Skeletal muscle cell (primary cell): ENCODE measurements at places on chromosomes 11 and 22.

DNA sequence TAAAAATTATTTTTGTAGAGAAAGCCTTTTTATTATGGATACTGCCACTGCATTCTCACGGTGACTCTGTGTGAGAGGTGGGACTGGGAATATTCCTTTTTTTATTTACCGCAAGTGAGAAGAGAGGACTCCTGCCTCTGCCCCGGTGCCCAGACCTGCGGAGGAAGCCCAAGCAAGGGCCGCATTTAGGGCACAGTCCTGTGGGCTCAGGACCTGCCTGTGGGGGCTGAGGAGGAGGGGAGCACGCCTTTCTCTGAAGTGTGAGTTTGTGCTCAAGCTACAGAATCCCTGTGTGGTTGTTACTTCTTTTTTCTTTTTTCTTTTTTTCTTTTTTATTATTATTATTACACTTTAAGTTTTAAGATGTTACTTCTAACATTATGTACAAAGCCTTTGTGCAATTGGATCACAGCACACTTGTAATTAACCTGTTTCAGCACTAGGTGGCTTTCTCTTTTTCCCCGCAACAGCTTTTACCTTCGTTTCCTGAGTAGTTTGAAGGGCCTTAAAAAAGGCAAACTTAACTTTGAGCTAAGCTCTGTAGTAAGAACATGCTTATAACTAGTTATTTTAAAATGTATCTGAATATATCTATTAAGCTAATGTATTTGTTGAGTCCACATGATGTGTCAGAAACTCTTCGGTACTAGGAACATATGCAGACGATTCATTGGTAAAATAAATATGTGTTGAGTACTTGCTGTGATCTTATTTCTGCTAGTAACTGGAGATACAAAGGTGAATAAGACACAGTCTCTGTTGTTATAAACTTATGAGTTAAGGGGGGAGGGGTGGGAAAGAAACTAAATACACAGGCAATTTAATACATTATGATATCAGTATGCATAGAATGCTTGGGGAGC lies 18.3 kb downstream of the AMOTL1 start:
- DNase-seq, result no peak

- DNase-seq, result no peak
Observed at GRCh38 chr11:117910941-117911655, 18.1 kb downstream of the TMPRSS13 start.

GRCh38 chr11:31141789-31142188 lies 227.8 kb downstream of the DCDC1 start:
- DNase-seq, result no peak

DNA sequence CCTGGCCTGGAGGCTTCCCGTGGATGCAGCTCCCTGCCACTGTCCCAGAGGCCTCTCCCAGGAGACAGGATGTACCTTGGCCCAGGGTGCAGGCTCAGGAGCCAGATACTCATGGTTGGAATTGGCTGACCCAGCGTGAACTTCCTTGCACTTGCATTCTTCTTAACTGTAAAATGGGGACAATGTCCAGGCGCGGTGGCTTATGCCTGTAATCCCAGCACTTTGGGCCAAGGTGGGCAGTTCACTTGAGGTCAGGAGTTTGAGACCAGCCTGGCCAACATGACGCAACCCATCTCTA lies 20.1 kb upstream of the ST3GAL4 start:
- DNase-seq, result no peak

DNA sequence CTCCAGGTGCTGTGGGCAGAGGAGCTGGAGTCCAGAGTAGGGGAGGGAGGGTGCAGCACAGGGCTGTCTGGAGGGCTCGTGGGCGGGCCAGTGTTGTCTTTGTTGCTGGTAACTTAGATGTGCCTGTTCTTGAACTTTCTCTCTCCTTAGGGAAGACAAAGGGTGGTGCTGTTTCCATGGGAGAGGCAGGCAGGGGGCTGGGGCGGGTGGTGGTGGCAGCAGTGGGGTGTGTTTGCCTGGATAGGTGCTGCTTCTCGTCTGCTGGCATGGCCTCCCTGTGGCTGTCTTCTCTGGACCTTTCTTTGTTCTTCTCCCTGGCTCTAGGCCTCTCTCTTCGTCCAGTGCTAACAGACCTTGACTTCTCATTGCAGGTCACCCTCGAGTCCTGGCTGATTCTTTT lies 8.5 kb downstream of the SIDT2 start:
- DNase-seq, result no peak

- no peak for DNase-seq
Observed at GRCh38 chr11:42243385-42243784, 783.9 kb upstream of the LRRC4C start.

DNA sequence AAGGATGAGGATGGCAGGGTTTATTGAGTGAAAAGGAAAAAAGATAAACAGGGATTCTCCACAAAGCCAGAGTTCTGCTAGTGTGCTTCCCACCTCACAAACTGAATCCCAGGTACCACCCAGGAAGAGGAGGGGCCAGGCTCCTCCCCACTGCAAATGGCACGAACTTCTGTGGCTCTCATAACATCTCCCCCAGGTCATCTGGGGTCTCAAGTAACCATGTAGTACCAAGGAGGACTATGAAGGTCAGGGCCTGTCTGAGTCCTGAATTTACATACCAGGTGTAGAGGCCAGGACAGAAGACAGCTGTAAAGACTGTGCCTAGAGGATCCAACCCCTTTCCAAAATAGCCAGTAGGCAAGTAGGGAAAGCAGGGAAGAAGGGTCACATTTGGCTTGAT lies 25.7 kb upstream of the GNAZ start:
- DNase-seq, result no peak

GRCh38 chr11:35210876-35211546 lies 72.0 kb downstream of the CD44 start:
- DNase-seq, result no peak

- DNase-seq, result no peak
Observed at GRCh38 chr11:45259592-45259991, 26.5 kb downstream of the SYT13 start.

- DNase-seq, result no peak
Observed at GRCh38 chr11:123603666-123604065, 50.8 kb downstream of the SCN3B start.

- no peak for DNase-seq
Observed at GRCh38 chr22:36247955-36248354, 5.0 kb upstream of the APOL1 start.

DNA sequence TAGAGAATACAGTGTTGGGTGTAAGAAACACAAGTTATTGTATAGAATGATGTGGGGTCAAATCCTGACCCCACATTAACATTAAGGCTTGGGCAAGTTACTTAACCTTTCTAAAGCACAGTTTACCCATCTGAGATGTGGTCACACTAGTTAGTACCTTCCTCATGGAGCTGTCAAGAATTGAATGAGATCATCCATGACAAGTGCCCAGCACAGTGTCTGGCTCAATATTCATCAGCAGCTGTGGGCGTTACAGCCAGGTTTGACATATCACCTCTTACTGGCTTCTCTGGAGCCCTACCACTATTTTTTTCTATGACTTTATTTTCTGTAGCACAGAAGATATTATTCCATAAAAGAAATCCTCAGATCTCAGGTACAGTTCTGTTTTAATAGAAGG lies 57.2 kb downstream of the SC5D start:
- no peak for DNase-seq

DNA sequence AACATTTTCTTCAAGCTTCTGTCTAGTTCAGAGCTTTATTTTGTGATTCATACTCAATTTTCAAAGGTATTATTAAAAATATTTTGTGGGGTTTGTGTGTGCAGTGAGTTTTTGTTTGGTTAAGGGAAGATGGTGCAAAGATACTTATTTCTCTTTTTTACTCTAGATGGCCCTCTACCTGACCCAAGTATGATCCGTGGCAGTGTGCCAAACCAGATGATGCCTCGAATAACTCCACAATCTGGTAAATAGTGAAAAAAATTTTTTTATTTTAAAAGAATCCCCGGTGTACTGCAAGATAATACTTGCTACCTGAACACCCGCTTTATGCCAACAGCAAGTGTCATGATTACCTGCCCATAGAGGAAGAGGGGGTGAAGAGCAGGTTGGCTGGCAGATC lies 54.2 kb downstream of the EP300 start:
- no peak for DNase-seq

DNA sequence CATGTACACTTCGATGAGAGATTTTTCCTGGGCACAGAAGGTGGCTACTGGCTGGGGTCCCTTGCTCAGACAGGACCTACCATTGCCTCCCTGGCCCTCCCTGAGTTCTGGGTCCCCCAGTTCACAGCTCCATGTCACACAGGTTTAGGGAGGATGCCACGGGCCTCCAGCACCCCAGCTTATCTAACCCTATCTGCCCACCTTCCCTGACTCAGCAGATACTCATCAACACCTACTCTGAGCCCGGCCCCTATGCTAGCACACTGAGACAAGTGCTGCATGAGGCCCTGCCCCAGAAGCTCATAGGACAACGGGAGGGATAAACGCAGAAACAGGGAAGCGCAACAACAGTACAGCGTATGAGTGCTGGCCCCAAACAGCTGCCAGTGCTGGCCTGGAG lies 9.6 kb downstream of the NAGA start:
- DNase-seq, result no peak

DNA sequence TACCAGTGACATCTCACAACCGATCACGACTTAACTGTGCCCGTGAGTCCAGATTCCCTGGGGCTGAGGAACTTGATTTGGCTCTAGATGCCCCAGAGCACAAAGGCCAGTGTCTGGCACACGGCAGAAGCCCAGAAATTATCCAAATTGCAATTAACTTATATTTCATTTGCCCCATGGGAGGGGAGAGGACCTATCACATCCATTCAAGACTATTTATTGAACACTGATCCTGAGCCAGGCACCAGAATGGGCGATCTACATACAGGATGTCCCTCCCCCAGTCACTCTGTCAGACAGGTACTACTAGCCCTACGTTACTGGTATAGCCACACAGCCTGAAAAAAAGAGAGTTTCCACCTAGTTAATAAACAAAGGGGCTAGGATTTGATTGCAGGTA lies 5.1 kb downstream of the DNAL4 start:
- no peak for DNase-seq

DNA sequence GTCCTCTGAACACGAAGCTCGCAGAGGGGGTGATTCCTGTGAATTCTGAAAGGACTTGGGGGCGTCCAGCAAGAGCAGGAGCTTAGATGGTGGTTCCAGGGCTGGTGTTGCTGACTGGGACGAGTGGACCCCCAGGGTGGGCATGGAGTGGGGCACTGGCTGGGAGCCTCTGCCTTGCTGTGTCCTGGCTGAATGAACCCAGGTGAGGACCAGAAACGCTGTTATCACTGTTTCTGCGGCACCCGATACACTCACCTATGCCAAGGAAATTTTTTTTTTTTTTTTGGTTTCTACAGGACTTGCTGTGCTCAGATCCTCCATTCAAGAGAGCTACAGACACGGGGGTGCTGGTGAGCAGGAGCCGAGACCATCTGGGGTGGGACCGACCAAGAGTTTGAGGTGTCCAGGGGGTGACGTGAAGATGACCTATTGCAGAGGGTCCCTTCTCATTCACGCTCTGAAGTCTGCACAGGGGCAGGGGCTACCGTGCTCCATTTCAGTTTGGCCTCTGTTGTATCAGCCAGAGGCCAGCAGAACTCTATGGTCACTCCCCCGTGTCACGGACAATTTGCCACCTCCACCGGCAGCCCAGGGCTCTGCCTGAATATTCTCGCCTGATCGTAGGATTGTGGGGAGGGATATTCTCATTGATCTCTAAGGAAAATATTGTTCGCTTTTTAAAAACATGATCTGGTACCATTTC lies 3.6 kb downstream of the SMIM38 start:
- DNase-seq, result no peak

DNA sequence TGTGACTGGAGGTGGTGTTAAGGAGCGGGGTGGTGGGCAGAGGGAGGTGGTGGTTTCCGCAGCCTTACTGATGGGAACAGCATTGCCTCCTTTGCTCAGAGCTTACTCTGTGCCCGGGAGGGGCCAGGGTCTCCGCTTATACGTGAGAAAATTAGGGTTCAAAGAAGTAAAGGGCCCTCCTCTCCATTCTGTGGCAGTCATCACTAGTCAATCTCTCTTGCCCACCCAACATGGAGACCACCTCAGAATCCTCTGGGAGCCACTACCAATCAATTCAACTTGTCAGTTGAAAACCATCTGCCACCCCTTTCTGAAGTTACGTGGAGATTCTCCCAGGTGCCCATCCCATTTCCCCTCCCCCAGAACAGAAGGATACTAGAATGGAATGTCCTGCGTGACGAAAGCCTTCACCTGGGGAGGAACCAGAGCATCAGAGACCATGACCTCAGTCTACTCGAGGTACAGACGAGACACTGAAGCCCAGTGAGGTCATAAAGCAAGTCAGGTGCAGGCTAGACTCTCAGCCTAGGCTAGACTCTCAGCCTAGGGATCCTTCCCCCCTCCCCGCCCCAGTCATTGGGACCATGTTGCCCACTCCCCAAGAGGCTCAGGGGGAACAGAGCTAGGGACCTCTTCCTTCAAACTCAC lies 2.0 kb downstream of the SELENOM start:
- DNase-seq, result no peak

DNA sequence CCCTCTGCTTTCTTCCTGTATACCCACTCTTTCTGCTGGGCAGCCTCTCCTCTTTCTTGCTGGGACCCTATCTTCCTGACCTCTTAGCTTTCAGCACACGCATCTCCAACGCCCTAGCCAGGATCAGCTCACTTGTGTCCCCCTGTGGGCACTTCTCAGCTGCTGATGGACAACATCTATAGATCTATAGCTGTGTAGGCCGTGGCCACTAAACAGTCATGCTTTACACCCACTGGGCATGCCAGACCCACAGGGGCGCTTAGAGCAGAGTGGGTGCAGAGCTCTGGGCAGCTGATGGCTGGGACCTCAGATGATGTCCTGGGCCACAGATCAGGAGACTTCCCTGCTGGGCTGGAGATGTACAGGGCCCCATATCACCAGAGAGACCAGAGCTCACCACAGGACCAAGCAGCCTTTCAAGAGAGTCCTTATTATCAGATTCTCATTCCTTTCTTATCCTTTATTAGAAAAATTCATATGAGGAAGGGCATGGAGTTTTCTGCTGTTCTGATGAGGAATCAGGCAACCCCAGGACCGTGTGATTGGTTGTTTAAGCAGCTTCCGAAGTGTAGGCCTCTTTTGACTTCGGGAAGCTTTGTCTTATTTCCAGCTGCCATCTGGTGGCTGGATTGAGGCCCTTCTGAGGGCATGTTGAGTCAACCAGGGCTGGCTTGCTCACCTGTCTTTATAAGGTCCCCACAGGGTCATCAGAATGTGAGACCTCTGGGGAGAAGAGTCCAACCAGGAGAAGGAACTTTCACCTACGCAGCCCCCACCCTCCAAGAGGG lies 60.5 kb downstream of the OSBP2 start:
- DNase-seq, result peak; percentile 45

DNA sequence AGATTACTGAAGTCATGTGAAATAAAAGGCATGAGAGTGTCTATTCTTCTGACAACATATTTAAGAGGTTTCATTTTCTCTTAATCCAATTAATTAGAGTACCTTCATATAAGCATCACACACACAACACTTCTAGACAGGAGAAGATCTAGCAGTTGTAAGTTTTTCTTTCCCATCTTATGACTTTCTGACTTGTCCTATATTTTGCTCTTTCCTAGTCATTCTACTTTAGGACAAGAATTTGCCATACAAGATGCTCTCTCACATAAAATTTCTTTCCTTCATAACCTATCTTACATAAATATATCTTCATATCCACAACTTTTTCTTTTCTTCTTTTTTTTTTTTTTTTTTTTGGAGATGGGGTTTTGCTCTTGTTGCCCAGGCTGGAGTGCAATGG lies 118.3 kb upstream of the SERPIND1 start:
- no peak for DNase-seq
